ENCODE measurements at places on chromosomes 16 and 17.
A peak's percentile ranks its signal among the peaks of the same experiment; 100 is the strongest.

GRCh38 chr16:77500934-77501664 lies 66.3 kb upstream of the ADAMTS18 start:
- DNase-seq = no peak

DNA sequence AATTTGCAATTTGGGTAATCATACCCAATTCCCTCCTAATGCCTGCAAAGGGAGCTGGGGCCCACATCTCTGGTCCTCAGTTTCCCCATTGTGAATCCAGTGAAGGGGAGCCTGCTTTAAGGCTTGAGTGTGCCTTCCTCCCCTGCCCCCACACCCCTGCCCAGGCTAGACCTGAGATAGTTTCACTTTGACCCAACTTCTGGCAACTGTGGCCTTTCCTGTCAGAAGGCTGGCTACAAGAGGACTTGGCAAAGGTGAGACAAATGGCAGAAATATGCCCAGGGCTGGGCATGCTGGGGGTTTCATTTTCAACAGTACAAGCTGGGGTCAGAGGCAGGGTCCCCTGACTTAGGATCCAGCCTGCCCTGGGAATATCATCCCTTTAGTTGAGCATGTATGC lies 10.0 kb downstream of the SOCS1 start:
- no peak for DNase-seq

- no peak for DNase-seq
Measured at GRCh38 chr16:79001156-79001967, 599.2 kb downstream of the MAF start.

- no peak for DNase-seq
Measured at GRCh38 chr16:50735629-50736122, 6.2 kb upstream of the CYLD start.

DNA sequence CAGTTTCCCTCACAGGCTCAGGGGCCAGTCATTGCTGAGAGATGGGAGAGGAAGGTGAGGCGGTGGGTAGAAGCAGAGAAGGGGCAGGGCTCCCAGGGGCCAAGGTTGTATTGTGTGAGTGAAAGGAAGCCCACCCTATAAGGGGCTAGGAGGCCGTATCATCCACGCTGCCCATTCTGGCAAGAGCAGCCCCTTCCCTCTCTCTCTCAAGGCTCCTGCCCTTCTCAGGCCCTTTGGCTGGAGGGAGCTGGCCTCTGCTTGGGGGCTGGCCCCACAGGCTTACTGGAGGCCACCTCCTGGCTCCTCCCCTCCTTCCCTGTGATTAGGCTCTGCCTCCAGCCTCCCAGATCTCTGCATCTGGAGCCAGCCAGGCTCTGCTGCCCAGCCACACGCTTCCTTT lies 7.6 kb downstream of the TBKBP1 start:
- DNase-seq = no peak

- no peak for DNase-seq
Measured at GRCh38 chr17:35708951-35709350, 22.5 kb upstream of the RASL10B start.

DNA sequence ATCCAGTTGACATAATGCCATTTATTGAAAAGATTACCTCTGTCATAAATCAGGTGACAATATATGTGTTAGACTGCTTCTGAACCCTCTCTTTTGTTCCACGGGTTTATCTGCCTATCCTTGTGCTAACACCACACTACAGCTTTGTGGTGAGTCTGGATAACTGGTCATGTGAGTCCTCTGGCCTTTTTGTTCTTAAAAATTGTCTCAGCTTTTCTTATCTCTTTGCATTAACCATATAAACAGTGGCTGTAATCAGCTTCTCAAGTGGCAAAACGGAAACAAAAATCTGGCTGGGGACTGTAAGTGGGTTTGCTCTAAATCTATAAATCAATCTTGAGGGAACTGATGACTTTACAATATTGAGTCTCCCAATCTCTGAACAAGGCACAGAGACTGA lies 44.6 kb downstream of the STX8 start:
- DNase-seq = no peak

DNA sequence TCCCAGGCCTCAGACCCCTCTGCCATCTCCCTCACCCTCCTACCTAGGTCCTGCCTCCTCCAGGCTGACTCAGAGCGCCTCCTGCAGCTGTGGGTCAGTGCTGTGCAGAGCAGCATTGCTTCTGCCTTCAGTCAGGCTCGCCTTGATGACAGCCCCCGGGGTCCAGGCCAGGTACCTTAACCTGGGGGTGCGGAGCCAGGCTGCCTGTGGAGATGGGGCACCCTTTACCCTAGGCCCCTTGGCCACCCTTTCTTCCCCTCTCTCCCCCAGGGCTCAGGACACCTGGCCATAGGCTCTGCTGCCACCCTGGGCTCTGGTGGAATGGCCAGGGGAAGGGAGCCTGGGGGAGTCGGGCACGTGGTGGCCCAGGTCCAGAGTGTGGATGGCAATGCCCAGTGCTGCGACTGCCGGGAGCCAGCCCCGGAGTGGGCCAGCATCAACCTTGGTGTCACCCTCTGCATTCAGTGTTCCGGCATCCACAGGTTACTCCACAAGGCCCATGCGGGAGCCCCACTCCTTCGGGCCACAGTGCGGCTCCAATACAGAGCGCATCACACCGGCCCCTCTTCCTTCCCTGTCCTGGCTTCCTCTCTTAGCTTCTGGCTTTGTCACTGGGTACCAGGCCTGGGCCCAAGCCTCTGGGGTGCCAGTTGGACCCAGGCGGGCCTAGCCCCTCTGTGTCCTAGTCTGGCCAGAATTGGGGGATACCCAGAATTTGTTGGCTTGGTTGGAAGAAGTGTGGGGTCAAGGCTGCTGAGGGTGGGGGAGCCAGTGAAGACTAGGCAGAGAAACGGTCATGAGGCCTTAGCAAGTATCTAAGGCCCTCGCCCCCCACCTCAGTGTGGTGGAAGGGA lies 5.0 kb upstream of the KCTD11 start:
- DNase-seq = no peak

- DNase-seq = no peak
Measured at GRCh38 chr17:31488264-31488981, 96.9 kb downstream of the RAB11FIP4 start.

DNA sequence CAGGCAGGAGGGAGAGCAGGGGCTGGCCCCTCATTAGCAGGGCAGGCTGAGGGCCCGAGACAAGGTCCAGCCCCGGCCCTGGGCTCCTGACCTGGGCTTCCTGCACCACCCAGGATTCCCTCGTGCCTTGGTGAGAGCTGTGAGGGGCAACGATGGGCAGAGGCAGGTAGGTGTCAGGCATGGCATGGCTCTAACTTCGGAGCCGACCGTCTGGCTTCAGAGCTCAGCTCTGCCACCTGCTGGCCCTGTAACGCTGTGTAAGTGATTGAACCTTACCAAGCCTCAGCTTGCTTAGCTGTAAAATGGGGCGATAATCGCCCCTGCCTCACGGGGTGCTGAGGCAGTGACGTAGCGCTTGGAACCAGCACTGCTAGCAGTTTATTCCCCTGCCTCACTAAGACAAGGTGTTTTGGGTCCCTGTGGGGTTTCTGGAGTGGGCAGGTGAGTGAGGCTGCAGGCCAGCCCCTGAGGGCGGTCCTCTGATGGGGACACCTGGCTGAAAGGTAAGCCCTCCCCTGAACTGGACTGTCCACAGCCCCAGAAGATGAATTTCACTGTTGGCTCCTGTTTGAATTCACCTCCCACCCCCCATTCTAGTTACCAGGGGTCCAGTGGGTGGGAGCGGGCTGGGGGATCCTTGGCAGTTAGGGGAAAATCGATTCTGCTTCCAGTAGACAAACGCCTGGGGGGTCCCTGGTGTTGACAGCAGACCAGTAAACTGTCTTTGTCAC lies 184.8 kb upstream of the GSE1 start:
- peak; percentile 48 for DNase-seq
